ENCODE measurements at places on chromosomes 2 and 18.

GRCh38 chr18:59874166-59874565 lies 25.6 kb upstream of the PMAIP1 start:
- DNase-seq: no peak

DNA sequence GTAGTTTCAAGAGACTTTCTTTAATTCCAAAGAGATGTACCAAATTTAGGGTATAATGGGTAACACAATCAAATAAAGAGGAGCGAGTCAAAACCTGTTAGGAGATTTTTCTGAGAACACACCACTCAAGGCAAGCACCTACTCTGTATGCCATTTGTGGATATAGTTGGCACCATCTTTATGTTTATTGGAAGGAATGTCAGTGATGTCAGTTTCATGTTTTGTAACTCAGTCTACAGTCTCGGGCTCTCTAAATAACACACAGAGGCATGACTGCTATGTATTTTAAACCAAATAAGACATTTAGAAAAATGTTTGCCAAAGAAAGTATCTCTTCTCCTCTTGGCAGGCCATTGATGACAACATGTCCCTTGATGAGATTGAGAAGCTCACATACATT lies 59.7 kb downstream of the CPS1 start:
- no peak for DNase-seq

DNA sequence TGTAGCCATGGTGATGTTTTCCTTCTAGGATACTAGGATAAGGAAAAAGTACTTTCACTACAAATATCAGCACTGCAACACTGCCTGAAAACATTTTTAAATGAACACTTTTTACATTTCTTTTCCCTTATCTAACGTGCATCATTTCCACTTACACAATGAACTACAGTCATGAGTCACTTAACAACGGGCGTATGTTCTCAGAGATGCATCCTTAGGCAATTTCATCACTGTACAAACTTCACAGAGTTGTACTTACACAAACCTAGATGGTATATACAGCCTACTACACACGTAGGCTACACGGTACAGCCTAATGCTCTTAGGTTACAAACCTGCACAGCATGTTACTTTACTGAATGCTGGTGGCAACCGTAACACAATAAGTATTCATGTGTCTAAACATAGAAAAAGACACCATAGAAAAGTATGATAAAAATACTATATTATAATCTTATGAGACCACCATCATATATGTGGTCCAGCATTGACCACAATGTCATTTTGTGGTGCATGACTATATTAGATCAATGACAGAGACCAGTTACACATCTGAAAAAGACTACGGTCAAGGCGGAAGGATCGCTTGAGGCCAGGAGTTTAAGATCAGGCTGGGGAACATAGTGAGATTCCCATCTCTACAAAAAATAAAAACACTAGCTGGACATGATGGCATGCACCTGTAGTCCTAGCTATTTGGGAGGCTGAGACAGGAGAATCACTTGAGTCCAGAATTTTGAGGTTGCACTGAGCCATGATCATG lies 39.8 kb downstream of the WDR33 start:
- no peak for DNase-seq

DNA sequence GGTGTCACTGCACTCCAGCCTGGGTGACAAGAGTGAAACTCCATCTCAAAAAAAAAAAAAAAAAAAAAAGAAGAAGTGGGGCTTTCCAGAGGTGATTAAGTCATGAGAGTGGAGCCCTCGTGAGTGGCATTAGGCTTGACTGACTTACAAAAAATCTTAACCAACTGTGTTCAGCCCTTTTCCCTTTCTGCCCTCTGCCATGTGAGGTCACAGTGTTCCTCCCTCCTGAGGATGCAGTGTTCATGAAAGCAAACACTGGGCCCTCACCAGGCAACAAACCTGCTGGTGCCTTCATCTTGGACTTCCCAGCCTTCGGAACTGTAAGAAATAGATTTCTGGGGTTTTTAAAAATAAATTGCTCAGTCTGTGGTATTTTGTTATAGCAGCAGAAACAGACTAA lies 37.0 kb upstream of the METTL21A start:
- peak; percentile 52 for DNase-seq

DNA sequence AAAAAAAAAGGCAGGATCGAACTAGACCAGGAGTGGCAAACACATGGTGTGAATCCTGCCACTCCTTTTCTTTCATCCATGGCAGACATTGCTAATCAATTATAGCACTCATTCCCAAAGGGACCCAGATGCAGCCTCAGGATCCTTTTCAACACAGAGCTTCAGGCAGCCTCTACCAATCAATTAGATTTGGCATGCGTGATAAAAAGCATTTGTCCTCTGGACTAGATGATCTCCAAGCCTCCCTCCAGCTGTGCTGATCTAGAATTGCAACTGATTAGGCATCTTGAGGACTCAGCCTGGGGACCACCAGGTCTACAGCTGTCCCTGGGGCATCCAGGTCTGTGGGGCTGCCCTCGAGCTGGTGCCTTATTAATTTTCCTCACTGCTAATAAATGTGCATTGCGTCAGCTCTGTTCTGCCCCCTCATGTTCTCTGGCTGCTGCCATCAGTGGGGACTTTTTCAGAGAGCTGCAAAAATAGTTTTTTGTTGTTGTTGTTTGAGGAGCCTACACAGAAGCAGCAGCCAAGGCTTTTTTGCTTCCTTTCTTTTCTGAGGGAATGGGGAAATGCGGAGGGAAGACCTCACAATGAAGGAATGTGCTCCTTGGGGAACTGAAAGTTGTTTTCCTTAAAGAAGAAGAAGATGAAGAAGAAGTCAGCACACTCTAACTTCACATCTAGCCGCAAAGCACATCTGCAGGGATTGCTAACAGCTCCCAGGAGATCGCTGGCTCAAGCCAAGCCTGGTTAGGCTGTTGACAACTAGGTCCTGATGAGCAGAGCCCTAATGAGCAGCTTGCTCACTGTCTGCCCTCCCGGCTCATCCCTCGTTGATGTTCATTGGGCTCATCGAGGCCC lies 8.8 kb upstream of the ATOH8 start:
- DNase-seq: no peak

DNA sequence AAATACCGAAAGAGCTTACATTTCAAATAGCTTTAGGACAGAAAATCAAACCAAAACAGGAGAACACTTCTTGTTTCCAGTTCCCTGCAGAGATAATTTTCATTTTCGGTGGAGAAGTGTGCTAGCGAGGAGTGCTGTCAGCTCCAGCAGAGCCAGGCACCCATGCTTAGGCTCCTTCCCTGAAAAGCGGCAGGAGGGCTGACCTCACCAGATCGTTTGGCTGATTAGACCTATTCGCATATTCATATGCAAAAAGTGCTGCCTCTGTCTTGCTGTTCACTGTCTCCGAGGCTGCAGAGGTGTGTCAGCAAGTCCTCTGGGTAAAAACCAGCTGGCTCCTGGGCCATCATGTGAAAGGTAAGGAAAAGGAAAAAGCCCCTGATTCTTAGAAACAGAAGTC lies 225.8 kb upstream of the COPS8 start:
- DNase-seq: no peak
